ENCODE measurements at places on chromosomes 16 and 17.

GRCh38 chr16:23847948-23848347 is 12.2 kb downstream of the PRKCB start:
- DNase-seq: peak; percentile 76

DNA sequence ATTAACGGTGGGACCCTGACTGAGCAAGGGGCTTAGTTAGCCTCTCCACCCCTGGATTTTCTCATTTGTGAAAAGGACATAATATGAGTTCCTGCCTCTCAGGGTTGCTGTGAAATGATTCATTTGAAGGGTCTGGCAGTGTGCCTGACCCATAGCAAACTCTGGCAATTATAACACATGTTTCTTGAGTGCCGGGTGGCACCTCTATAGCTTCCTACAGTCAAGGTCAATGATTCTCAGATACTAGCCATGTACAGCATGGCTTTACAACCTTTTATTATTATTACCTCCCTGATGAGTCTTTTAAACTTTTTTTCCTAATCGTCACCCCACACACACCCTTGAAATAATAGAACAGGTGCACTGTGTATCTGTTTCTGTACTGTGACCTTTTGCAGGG is 42.1 kb downstream of the TMEM114 start:
- no peak for DNase-seq

- no peak for DNase-seq
These were observed 12.1 kb downstream of the NDEL1 start for GRCh38 chr17:8447799-8448198.

GRCh38 chr16:50856991-50857390 is 115.1 kb downstream of the CYLD start:
- no peak for DNase-seq
